Naive B cell (primary cell): ENCODE measurements at places on chromosomes 5 and 9. TPM values are rescaled to one million over a fixed set of nuclear protein-coding genes. Genes with fewer than 3 reads are reported as not detected.

The BTNL9 gene
- 0.08 TPM for polyA plus RNA-seq

The ATOSB gene
- 1.4 TPM for polyA plus RNA-seq

The LCNL1 gene
- not detected for polyA plus RNA-seq

The PLCXD3 gene
- not detected for polyA plus RNA-seq

The PCSK5 gene
- polyA plus RNA-seq: not detected
